Stimulated activated CD8-positive, alpha-beta memory T cell treated with anti-CD3 and anti-CD28 coated beads, Interleukin-15, amount 100 ng/mL, for 48 hours (primary cell): ENCODE measurements at places on chromosomes 7 and 10.
A peak's percentile ranks its signal among the peaks of the same experiment; 100 is the strongest.

- DNase-seq, result no peak
These were observed 72.1 kb upstream of the EGFR start for GRCh38 chr7:54946764-54947163.

DNA sequence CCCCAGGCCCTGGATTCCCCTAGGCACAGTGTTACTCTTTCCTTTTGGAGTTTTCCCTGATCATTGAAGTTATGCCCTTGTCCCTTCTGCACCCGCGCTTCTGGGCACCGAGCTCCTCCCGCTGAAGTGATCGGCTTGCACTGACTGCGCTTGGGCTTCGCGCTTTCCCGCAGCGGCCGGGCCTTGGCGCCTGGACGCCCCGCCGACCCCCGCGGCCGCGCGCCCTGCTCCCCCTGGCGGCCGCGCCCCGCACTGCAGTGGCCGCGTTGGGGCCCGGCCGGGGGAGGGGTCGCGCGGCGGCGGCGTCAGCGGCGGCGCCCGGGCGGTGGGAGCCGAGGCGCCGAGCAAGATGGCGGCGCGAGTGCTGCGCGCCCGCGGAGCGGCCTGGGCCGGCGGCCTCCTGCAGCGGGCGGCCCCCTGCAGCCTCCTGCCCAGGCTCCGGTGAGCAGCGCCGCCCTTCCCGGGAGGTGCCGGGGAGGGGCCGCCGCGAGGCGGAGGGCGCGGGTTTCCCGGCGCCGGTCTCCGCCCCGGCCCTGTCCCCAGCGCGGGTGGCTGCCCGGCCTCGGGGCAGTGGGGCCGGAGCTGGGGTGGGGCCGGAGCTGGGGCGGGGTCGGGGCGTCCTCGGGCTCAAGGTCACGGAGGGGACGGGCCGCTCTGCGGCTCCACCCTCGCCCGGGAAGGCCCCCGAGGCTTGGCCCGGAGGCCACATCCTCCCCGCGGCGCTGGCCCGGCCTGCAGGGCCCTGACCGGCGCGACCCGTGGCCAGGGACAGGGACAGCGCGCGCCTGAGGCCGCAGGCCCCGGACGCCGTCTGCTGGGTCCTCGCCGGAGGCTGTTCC, at the start of gene NIPSNAP2:
Gene NIPSNAP2, plus strand, starts transcription at position 325 of the 839 bp plus-strand sequence. Its CDS starts 25 bp downstream, at position 350.
- peak; percentile 38 for DNase-seq

GRCh38 chr10:121041499-121041898, 190.3 kb downstream of the WDR11 start:
- DNase-seq, result no peak

DNA sequence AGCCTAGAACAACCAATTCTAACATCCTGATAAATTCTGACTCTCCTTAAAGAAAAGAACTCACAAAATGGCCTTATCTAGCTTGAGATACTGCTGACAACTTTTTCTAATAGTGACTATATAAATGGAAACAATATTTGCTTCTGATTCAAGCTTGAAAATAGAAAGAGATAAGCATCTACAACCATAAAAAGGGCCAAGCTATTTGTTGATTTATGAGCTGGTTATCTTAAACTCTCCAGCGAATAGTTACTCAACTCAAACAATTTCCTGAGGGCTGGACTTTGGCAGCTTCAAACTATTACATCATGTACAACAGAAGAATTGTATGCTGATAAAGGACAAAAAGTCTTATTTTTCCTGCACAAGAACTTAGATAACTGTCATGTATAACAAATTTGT, 4.6 kb downstream of the USP54 start:
- no peak for DNase-seq

DNA sequence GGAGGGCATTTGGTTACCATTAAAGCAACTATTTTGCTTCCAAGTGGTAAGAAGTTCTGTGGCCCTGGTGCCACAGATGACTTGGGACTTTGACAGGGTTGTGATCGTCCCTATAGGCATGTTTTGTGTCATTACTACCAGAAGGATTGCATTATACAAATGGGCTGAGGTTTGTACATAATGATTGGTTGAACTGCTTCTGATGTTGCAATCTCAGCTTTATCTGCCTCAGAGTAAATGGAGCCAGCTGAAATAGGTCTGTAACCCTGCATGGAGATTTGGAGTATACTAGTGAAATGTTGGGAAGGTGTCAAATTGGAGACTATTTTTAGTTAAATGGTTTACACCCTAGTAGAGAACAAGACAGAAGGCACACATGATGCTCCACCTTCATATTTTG, 46.1 kb upstream of the SEPTIN7 start:
- DNase-seq, result no peak

GRCh38 chr10:23694446-23694920, 255.6 kb downstream of the OTUD1 start:
- DNase-seq, result no peak

- DNase-seq, result no peak
These were observed 350.8 kb downstream of the PLXNA4 start for GRCh38 chr7:132225216-132226030.

DNA sequence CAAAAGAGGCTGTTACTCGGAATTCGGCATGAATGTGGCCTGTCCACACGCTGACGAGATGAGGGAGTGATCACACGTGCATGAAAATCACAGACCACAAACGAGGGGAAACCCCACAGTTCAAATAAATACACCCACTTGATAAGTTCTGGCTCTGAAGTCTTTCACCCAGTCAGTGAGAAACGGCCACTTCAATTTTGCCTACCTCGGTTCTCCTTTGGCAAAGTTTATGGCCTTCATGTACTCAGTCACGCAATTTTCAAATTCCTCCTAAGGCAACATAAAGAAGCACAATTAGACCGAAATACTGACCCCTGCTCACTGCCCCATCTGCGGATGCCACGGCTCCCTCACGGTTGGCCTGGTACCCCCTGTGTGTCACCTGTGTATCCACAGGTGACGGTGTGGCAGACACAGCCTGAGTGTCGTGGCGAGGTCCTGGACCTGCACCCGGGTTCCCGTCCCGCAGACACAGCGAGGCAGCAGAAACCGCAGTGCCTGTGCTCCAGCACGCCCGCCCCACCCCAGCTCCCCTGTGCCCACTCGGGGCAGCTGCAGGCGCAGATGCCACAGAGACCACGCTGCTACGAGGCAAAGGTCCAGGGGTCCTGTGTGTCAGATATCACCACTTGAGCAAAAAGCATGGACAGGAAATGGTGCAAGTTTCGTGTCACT, 1.4 kb downstream of the CFAP46 start:
- no peak for DNase-seq

GRCh38 chr7:47501406-47501805, 80.5 kb downstream of the TNS3 start:
- no peak for DNase-seq

- no peak for DNase-seq
These were observed 2.5 kb downstream of the RAPGEF5 start for GRCh38 chr7:22354462-22354861.

DNA sequence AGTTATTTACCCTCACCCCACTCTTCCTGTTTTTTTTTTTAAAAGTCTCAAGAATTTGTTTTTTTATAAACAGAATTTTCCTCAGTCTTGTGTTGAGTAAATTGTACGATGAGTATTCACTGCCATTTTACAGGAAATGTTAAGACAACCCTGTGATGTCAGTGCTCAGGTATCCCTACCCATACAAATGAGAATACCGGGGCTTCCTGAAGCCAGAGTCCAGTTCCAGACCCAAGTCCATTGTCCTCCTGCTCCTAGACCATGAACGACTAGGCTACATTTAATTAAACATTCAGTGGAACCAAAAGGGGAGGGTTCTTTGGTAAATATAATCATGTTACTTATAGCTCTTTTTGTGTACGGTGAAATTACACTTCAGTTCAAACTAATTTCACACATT, 79.2 kb downstream of the GNAI1 start:
- DNase-seq, result no peak

DNA sequence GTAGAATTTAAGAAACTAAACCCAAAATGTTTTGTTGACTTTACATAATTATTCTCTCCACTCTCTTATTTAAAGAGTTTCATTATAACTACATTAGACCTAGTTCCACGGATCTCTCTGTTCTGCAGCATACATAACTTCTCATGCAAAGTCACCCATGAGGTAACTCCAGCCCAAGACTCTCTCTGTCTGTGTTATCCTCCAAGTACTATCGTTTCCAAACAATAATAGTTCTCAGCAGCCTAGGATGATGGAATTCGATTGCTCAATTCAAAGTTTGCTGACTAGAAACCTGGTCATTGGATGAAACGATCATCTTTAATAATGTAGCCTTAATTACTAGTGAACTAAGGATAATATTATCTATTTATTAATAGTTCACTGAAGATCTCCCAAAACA, 203.1 kb upstream of the PTN start:
- DNase-seq, result no peak

DNA sequence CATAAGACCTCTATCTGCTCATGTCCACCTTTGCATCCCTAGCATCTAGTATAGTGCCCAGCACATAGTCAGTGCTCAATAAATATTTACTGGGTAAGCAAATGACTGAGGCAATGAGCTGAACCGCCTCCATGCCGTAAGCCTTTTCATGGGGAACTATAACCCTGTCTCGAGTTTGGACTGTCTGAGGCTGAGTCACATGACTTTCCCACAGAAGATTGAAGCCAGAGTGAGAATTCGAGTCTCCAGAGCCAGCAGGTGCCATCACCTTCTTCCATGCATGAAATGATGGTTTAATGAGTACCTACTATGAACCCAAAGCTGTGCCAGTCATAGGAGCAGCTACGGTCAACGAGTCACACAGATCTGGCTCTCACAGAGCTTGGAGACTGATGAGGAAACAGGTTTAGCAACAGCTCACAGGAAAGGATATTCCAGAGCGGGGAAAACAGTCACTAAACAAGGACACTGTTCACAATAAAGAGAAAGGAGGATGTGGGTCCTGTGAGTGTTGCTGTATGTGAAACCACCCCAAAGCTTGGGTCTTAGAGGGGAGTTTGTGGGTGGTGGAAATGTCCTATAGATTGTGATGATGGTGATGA, 75.2 kb downstream of the TEX36 start:
- DNase-seq, result no peak

- DNase-seq, result no peak
These were observed 17.2 kb downstream of the INHBA start for GRCh38 chr7:41685684-41686083.

DNA sequence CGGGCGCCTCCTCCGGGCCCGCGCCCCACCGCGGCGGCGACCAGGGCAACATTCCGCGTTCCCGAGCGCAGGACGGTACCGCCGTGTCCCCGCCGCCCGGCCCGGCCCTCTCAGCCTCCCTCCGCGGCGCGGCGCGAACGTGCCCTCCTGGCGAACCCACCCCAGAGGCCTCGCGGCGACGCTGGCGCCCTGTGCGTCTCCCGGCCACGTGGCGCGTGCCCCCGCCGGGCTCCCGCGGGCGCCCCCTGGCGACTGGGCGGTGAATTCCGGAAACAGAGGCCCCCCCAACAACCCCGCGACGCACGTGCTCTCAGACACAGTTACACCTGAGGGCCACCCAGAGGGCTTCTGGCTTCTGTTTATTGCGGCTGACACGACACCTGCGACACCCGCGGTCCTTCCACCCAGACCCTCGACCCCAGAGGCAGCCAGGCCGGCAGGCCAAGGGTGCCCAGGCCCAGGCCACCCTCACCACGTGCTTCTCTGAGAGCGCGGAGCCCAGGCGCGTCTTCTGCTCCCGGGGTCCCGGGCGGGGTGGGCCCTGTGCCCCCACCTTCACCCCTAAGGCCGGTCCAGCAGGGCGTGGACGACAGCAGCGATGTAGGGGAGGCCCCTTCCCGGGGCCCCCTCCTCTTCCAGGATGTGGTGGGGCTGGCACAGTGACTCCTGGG, at the start of gene SAP25:
Gene SAP25, minus strand, starts transcription at position 210 of the 671 bp plus-strand sequence. Its CDS starts 158 bp downstream, at position 52.
- no peak for DNase-seq
